ENCODE measurements at places on chromosomes 5 and 9.

DNA sequence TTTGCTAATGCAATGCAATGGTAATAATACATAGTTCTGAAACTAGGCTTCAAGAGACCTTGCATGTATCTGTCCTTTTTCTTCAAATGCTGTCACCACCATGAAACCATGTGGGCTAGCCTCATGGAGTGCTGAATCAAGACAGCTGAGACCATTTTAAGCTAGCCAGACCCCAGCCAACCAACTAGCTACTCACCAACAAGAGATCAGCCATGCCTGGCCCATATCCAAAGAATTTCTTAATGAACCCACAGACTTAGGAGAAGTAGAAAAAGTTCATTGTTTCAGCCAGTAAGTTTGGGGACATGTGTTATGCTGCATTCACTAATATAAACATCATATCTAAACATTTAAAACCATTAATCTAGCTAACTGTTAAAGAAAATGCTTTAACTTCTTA is 139.8 kb upstream of the EDIL3 start:
- no peak for DNase-seq

DNA sequence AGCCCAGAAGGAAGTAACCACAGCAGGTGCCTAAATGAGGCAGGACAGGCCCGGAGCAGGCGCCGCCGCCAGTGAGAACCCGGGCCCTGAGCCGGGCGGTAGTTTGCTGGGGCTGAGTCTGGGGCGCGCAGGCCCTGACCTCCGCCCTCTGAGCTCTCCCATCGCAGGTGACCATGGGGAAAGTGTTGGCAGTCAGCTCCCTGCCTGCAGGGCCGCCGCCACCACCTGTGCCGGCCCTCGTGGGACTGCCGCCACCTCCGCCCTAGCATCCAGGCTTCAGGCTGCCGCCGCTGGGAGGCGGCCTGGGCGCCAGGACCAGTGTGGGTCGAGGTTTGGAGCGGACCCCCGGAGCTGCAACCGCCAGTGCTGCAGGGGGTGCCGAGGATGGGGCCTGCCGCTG is 61.1 kb downstream of the TARS1 start:
- DNase-seq = no peak

GRCh38 chr9:10212702-10213101 is 400.1 kb downstream of the PTPRD start:
- DNase-seq = no peak

DNA sequence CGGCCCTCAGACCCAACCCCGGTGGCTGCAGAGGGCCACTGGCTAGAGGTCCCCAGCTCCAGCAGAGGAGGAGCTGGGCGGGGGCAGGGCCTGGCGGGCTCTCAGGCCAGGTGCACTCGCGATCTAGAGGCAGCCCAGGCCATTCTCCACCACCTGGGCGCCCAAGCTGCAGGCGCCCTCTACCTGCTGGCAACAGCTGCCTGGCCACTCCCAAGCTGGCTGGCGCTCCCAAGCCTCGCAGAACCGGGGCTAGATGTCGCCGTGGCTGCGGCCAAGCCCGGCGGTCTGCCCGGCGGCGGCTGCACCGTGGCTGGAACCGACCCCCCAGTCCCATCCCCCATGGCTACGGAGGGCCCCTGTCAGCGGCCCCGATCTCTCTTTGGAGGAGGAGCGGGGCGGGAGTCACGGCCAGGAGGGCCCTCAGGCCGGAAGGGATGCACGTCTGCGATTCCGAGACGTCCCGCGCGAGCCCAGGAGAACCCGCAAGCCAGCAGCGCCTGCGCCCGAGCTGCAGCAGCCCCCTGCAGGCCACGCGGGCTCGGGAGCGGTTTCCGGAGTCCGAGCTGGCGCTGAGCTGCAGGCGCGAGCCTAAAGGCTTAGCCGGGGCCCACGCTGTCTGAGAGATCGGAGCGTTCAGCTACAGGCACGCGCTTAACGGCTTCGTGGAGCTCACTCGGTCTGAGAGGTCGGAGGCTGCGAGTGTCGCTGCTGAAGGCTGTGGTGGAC is 44.3 kb upstream of the BICD2 start:
- DNase-seq = no peak

DNA sequence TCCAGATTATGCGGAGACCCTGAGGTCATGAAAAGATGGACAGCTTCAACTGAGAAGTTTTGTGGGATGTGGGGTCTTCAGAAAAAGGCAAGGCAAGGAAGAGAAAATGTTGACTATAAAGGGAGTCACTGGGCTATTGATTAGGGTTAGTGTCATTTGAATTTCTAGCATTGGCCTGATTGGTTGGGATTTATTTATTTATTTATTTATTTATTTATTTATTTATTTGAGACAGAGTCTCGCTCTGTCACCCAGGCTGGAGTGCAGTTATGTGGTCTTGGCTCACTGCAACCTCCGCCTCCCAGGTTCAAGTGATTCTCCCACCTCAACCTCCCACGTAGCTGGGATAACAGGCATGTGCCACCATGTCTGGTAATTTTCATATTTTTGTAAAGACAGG is 279.7 kb downstream of the NTRK2 start:
- no peak for DNase-seq

GRCh38 chr9:18786196-18786595 is 246.8 kb downstream of the SAXO1 start:
- no peak for DNase-seq

DNA sequence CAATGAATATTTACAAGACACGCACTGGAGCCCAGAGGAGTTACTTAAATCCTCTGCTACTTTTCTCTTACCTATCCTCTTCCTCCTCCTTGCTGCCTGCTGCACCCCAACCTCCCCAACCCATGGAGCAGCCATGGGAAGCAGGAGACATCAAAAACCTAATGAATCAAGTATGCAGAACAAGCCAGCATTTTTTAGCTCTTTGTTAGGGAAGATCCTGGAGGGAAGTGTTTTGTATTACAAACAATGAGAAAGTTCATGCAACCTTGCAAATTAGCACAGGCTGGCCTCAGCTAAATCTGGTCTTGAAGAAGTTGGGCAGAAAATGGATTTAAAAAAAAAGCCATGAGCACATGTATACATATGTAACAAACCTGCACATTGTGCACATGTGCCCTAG is 498.8 kb downstream of the KIF4B start:
- DNase-seq = no peak

Measured in nucleus accumbens (tissue), 56 donors.